GM23338 (cell line): ENCODE measurements at places on chromosomes 3 and 15. TPM values are rescaled to one million over a fixed set of nuclear protein-coding genes. Genes with fewer than 3 reads are reported as not detected.

REC114 gene
- not detected in 2 replicates for total RNA-seq

DNA sequence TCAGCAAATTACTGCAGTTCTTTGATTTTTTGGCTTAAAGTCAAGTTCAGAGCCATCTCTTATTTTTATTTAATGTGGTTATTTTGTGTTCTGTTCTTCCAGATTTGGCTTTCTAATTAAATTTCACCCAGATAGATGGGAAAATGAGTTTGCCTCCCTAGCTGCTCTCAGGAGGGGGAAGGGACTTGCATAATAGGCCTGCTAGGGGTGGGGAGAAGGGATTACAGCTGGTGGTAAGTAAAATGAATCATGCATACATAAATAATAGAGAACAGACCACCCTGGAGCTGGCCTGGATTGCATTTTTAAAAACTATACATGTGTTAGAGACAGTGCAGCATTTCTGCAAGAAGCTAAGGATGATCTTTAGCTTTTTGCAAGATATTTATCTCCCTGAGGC, 3.9 kb upstream of the PXYLP1 start:
- H3K4me3 ChIP-seq = no peak overlapping the region
- DNase-seq = no peak
- H3K27me3 ChIP-seq = peaks cover 26% of the 10 kb centered on the region

DNA sequence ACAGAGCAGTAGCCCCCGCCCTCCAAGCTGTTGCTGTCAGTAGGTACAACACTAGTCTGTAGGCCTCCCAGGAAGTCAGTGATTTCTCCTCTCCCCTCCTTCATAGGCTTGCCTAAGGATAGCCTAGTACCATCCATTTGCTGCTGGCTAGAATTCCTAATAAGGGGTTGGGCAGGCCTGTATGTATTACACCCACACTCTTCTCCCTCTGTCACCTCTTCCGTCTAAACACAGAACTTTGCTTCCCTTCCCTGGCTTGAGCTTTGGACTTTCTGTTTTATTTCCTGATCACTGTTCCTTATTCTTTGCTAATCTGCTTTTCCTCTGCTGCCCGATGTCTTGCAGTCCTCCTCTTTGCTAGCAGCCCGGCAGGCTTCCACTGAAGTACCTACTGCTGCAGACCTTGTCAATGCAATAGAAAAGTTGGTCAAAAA, 93.4 kb upstream of the UMPS start:
- no peak for DNase-seq
- no peaks in the 10 kb centered on the region for H3K36me3 ChIP-seq
- no peak overlapping the region for H3K4me3 ChIP-seq
- peaks cover 43% of the 10 kb centered on the region for H3K4me1 ChIP-seq
- H3K27ac ChIP-seq = no peak overlapping the region
- no peaks in the 10 kb centered on the region for H3K27me3 ChIP-seq

DNA sequence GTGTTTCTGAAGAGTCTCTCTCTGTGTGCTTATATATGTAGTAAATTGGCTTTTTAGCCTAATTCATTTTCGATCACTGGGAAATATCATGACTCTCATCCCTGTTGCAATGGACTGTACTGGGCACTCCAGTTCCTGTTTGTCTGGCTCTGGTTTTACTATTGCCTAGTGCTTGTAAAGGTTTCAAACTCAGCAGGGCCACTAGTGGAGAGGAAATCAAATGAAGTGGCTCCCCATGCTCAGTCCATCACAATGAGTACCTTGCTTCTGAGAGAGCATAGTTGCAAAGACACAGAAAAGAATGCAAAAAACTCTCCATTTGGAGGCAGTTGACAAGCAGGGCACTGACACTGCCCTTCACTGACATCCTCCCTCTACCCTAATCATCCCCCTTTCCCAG, 167.8 kb downstream of the TAFA4 start:
- no peak overlapping the region for H3K4me3 ChIP-seq
- H3K27me3 ChIP-seq = no peaks in the 10 kb centered on the region
- peak; percentile 61 for DNase-seq

DNA sequence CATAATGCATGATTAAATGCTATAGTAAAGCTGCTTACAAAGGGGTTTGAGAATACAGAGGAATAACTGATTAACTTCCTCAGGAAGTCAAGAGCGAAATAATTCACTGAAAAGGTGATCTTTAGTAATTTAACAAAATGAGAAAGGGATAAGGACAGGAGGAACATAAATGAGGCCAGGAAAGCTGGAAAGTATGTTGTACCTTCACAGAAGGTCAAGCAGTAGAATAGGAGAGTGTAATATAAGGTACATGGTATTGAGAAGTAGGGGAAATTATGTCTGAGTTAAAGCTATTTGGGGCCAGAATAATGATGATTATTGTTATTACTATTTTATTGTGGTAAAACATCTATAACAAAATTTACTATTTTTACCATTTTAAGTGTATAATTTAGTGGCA, 19.2 kb downstream of the GOLM2 start:
- DNase-seq = no peak
- no peak overlapping the region for H3K4me3 ChIP-seq
- no peaks in the 10 kb centered on the region for H3K27me3 ChIP-seq
- no peaks in the 10 kb centered on the region for H3K4me1 ChIP-seq
- no peak overlapping the region for H3K27ac ChIP-seq
- H3K36me3 ChIP-seq = no peaks in the 10 kb centered on the region

GRCh38 chr15:59993041-59993750, 10.9 kb upstream of the FOXB1 start:
- peaks cover 40% of the 10 kb centered on the region for H3K4me1 ChIP-seq
- H3K27ac ChIP-seq = no peak overlapping the region
- peak overlapping the region; percentile 82 for H3K4me3 ChIP-seq
- H3K27me3 ChIP-seq = peaks cover 23% of the 10 kb centered on the region
- DNase-seq = peak; percentile 68
- H3K36me3 ChIP-seq = no peaks in the 10 kb centered on the region
